CD4-positive, alpha-beta T cell treated with Interleukin-6 for 4 hours (primary cell): ENCODE measurements at places on chromosomes 6 and 20.
A peak's percentile ranks its signal among the peaks of the same experiment; 100 is the strongest.

DNA sequence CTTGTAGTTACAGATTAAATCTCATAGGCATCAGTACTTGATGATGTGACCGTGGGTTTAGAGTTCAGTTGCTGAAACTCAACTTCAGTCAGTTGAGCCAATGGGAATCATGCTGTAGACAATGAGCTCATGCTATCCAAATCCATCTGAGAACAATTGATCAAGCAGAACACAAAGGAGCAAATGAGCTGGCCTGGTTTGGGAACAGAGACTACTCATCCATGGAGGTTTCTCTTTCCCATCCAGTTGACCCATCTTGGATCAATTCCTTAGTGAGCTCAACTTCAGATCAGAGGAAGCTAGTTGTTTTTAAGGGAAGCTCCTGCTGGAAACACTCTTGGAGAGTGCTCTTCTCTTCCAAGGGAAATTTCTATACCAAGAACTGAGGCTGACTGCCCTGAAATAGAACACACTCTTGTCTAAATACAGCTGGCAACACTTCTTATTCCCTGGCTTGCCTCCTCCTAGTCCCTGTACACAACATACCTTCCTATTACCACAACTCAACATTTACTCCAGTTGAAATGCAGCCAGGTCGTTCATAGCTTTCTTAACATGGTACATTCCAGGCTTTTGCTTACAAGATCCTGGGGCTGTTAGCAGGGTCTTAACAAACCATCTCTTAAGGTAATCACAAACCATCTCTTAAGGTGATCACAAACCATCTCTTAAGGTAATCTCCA lies 203.9 kb upstream of the PRDM1 start:
- no peak for DNase-seq

DNA sequence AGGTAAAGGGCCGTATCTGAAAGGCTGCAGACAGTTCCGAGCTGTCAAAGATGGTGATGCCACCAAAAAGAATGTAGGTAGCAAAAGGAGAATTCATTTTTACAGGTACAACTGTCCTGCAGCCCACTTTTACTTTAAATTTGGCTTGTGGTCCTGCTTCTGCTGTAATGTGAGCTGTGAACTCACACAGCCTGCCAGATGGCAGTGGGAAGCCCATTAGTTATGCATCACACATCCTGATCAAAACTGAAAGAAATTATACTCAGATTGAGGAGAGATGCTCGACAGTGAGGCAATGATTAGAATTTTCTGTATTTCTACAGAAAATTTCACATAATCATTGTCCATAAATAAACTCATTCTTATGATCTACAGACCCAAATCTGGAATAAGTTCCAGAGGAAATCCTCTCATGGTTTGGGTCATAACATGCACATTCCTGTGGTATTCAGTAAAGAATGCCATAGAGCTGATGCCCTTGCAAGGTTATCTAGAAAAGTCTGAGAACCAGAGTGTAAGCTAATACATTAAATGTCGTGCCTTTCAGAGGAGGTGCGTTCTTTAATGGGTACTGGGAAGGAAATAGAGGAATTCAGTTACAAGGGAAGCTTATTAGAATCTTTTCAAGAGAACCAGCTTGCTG lies 23.9 kb upstream of the E2F3 start:
- DNase-seq, result no peak

DNA sequence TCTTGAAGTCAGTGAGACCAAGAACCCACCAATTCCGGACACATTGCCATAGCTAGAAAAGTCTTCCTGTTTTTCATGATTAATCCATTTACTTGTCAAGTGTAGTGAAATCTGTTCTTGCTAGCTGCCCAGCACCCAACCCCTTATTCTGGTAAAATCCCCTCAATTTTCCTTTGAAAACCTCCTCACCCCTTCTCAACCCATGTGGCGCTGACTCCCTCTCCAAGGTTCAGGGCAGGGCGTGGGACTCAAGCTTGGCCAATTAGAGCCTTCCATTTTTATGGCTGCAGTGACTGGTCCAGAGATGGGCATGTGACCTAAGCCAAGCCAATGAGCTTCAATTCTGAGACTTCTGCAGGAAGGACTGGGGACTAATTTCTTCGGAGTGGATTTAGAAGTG lies 9.8 kb upstream of the ZBP1 start:
- DNase-seq, result peak; percentile 51

DNA sequence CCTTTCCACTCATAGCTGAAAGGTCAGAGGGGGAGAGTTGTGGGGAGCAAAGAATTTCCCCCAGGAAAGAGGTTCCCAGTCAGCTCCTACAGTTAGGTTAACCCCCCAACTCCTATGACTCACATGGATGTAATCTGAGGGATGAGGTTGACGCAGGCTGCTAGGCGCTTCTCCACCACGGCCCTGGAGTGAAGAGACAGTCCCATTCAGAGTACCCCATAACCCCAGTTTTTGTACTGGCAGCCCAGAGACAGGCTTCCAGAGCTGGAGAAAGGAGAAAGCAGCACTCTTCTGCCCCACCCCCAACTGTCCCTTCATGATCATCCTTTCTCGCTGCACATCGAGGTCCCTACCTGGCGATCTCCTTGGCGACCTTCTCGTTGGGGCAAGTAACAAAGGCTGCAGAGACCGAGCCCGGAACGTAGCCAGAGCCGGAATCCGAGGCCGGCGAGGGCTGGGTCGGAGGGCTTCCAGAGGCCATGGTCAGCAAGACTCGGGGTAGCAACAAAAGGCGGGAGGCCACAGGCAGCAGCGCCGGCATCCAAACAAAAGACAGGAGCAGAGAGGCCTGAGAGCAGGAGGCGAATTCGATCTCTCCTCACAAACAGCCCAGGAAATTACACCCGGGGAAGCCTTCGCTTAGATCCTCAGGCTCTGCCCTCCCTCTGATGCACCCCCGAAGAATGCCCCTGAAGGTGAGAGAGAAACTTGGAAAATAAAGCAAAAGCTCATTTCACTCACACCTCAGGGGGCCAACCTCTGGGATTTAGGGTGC lies 592 bp downstream of the CUTA start:
- peak; percentile 32 for DNase-seq

- peak; percentile 93 for DNase-seq
These were observed at the start of gene ZDHHC14 for GRCh38 chr6:157380779-157381561. ZDHHC14 (plus strand) TSS chr6:157381190.

GRCh38 chr6:157984686-157985225 lies 3.1 kb downstream of the SYNJ2 start:
- peak; percentile 41 for DNase-seq

- peak; percentile 19 for DNase-seq
These were observed 52.5 kb downstream of the ALDH5A1 start for GRCh38 chr6:24547243-24547642.

DNA sequence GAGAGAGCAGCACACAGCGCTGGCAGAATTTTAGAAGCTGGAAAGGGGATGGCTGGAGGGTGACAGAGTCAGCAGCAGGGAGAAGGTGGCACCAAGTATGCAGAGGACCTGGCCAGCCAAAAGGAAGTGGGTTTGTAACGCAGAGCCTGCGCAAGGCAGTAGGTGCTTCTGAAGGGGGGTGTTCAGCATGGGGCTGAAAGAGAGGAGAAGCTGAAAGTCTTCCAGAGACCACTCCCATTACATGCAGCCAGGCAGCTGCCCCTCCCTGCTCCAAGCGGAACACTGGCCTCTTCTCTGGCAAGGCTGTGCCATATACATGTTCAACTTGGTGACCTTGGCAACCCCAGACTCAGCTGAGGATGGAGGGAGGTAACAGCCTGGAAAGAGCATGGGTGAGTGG lies 42.1 kb upstream of the TULP1 start:
- no peak for DNase-seq

DNA sequence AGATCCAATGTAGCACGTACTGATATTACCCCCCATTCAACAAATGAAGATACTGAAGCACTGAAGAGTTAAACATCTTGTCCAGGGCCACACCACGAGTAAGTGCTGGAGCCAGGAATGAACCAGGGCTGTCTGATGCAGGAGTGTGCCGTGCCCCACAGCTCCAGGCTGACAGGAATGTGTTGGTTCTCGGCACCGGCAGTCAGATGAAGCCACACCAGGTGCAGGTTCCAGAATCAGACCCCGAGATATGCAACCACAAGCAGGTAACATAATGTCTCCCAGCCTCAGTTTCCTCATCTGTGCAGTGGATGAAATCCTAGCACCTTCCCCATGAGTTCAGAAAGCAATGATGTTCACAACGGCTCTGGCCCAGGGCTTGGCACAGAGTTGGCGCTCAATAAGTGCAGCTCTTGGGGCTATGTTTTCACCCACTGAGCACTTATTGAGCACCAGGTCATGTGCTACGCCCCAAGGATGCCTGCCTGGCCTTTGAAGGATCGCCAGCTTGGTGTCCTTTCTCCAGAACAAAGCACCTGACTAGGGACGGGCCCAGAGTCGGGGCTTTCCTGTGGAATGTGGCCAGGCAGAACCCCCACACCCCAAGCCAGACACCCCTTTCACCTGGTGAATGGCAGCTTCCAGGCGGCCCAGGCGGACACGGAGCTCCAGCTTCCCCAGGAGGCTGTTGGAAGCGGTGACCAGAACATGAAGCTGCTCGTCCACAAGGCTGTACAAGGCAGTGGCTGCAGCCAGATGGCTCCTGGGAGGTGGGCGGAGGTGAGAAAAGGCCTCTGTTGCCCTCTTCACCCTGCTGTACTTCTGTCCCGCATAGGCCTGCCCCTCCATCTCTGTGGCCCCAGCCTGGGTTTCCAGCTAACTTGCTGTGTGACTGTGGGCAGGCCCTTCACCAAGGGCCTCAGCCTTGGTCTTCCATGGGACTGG lies 41.3 kb downstream of the KIAA1755 start:
- DNase-seq, result no peak

DNA sequence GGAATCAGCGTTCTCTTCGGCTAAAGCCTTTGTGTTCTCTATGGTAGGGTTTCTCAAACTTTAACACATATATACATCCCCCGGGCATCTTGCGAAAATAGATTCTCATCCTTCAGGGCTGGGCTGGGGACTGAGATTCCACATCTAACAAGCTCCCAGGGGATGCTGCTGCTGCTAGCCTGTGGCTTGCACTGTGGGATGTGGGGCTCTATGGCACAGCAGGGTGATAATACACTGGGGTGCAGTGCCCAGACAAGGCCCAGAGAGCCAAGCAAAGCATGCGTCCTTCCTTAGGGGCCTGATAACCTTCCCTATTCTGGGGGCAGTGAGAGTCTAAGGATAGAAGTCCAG lies 102.0 kb downstream of the LAMP5 start:
- DNase-seq, result no peak

DNA sequence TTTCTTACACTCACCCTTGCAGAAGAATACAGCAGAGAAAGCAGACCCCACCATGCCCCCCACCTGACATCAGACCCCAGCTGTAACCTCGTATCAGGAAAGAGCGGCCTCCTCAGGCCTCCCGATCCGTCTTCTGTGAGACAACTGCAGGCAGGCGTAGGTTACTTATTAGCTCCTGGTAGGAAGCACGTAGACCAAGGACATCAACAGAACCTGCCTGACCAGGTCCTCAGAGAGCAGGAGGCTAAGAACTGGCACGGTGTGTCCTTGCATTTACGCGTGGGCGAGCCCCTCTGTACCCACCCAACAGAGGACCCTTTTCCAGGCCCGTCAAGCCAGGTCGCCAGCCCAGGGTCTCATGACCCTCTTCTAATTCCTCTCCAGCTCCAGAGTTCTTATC lies 51.0 kb downstream of the ABHD12 start:
- no peak for DNase-seq

- DNase-seq, result no peak
These were observed 1.0 kb downstream of the TGM2 start for GRCh38 chr20:38164069-38164468.

GRCh38 chr20:63833776-63834490 lies 2.9 kb upstream of the ZBTB46 start:
- DNase-seq, result no peak

DNA sequence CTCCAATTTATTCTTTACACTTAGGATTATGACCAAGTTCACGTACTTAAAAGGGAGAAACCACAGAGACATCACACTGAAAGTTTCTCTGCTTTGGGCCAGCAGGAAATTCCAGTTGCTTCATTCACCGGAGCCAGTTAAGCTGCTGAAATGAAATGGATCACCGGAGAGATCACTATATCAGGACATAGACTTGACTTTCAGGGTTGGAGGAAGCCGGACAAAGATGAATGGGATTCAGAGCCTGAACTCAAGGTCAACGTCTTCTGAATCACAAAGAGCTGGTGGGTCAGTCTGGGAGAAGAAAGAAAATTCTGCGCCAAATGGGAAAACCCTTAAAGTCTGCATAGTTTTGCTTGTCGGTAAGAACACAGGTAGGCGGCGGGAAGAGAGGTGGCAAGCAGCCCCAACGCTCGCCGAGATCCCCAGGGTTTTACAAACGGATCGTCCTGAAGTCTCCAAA lies 81.9 kb upstream of the CCDC28A start:
- peak; percentile 13 for DNase-seq

DNA sequence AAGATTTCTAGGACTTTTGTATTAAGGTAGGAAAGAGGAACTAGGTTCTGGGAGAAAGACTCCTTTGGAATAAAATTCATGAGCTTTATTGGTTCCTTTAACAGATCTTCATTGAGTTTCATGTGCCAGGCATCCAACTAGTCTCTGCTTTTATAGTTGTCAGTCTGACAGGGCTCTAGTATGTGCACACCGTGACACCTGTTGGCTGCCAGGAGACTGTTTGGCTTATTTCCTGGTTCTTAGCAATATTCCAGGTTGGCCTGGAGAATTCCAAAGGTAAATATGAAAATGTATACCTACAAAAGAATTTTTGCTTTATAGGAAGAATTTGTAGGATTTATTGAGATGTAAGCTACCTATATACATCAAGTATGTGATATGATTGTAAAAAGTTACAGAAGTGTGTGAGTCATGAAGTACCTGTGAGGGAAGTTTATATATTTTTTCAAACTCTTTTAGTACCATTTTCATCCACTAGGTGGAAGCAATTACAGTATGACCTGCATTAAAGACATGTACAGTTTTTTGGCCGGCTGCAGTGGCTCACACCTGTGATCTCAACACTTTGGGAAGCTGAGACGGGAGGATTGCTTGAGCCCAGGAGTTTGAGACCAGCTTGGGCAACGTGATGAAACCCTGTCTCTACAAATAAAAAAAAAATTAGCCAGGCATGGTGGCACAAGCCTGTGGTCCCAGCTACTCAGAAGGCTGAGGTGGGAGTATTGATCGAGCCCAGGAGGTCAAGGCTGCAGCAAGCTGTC lies 35.2 kb downstream of the NDUFAF5 start:
- peak; percentile 7 for DNase-seq

DNA sequence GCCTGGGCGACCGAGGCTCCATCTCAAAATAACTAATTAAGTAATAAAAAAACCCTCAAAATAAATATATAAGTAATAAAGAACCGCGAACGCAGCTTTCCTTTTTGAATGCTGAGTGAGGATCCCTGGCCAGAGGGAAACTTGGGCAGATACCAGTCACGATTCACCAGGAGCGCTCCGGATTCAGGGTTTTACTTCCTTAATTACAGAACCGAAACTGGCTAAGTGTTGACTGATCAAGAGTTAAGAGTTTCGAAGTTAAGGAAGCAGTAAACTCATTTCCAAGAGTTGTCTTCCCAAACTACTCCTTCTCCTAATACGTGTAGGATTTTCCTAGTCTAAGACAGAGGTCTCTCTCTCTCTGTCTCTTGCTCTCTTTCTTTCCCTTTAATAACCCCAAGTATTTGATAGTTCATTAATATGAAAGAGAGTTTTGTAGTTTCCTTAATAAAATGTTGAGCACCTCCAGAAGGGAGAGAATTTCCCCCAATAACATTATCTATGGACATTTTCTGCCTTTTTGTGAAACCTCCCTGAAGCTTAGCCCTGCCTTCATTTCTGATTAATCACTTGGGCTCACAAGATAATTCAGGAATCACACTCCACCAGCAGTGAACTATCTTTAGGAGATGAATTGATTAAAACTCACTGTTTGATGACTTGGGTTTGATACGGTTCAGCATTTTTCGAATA lies 61.4 kb upstream of the ZNF217 start:
- DNase-seq, result peak; percentile 9

- DNase-seq, result peak; percentile 7
These were observed 609 bp downstream of the MYL9 start for GRCh38 chr20:36541768-36542488.
